ENCODE measurements at places on chromosomes 3 and 15.

DNA sequence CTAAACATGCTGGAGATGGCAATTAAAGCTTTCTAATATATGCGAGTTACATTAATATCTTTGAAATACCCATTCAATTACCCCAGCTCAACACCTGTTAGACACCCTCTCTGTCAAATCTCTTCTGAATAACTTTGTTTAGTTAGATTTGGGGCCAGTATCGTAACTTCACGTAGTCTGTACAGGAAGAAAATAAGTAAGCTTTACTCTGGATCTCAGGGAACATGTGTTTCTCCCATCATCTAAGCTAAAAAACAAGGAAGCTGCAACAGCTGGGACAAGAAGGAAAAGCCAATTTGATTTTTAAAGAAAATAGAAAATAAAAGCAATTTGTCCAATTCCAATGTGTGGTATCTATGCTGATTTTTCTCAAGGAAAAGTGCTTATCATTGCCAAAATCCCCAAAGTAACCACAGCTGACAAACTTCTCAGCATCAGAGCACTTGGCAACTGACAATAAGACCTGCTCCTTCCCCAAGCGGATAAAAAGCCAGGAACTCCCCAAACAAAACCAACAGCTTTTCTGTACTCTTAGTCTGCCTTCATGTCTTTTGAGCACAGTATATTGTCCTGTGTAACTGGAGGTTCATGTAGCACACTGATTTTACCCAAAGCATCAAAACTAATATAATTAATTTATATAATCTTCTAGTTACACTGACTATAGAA is 279.1 kb downstream of the ZBTB20 start:
- H3K36me3 ChIP-seq, result peaks cover 2% of the 10 kb centered on the region
- peaks cover 4% of the 10 kb centered on the region for H3K4me1 ChIP-seq
- no peak overlapping the region for H3K27ac ChIP-seq
- no peaks in the 10 kb centered on the region for H3K27me3 ChIP-seq
- no peak overlapping the region for H3K4me3 ChIP-seq

DNA sequence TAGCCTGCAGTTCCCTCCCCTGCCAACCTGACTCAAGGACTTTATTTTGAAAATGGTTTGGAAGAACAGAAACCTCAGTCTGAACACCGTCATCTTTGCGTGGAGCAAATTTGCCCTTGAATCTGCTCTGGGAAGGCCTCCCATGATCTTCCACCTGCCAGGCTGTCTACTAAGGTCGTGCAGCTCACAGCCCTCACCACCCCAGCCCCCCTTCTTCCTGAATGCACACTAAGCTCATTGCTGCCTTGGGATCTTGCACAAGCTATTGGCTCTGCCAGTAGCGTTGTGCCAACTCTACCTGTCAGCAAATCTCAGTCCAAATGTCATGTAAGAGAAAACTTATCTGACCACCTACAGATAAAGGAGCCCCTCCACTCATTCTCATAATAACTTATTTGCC is 141.5 kb downstream of the USP13 start:
- no peak for DNase-seq
- H3K36me3 ChIP-seq, result no peaks in the 10 kb centered on the region
- no peaks in the 10 kb centered on the region for H3K27me3 ChIP-seq
- no peak overlapping the region for H3K27ac ChIP-seq
- no peaks in the 10 kb centered on the region for H3K4me1 ChIP-seq

DNA sequence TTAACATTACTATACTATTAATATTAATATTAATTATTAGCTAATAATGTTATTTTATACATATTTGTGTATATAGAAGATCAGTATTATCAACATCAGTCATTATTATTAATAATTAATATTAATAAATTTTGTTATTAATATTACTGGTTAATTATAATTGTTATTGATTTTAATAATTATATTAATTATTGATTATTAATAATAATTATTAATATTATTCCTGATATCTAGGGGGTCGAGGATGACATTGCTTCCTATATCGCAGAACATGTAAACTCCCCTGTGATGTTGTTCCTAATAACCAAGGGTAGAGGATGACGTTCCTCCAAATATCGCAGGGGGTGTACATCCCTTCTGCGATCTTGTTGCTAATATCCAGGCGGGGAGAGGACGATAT is 17.3 kb upstream of the BMF start:
- H3K27me3 ChIP-seq, result peaks cover 2% of the 10 kb centered on the region
- H3K4me3 ChIP-seq, result no peak overlapping the region
- no peaks in the 10 kb centered on the region for H3K36me3 ChIP-seq
- H3K4me1 ChIP-seq, result no peaks in the 10 kb centered on the region
- H3K27ac ChIP-seq, result no peak overlapping the region

DNA sequence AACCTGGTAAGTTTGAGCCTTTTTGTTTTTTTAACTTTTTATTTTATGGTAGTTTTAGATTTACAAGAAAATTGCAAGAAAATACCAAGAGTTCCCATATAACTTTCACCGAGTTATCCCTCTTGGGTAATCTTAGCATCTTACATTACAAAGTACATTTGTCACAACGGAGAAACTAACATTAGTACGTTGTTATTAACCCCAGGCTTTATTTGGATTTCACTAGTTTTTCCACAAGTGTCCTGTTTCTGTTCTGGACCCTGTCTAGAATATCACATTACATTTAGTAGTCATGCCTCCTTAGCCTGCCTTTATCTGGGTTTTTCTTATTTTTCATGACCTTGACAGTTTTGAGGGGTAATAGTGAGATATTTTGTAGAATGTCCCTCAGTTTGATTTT is 53.5 kb upstream of the KPNA4 start:
- H3K27ac ChIP-seq, result no peak overlapping the region
- H3K36me3 ChIP-seq, result no peaks in the 10 kb centered on the region
- peaks cover 10% of the 10 kb centered on the region for H3K27me3 ChIP-seq
- no peaks in the 10 kb centered on the region for H3K4me1 ChIP-seq
- no peak overlapping the region for H3K4me3 ChIP-seq
